ENCODE measurements at places on chromosomes 12 and 14. TPM values are rescaled to one million over a fixed set of nuclear protein-coding genes. Genes with fewer than 3 reads are reported as not detected.

The PTHLH gene
- total RNA-seq, result 193 TPM

The TMPRSS12 gene
- total RNA-seq, result not detected

The C14orf180 gene
- total RNA-seq, result not detected

The MMP14 gene
- total RNA-seq, result 151 TPM

The ZCRB1 gene
- total RNA-seq, result 20.2 TPM

All from tracheal epithelial cell (primary cell).